ENCODE measurements at places on chromosomes 11 and 22.

GRCh38 chr22:43566561-43567332 lies 154.9 kb downstream of the MPPED1 start:
- no peak for DNase-seq

DNA sequence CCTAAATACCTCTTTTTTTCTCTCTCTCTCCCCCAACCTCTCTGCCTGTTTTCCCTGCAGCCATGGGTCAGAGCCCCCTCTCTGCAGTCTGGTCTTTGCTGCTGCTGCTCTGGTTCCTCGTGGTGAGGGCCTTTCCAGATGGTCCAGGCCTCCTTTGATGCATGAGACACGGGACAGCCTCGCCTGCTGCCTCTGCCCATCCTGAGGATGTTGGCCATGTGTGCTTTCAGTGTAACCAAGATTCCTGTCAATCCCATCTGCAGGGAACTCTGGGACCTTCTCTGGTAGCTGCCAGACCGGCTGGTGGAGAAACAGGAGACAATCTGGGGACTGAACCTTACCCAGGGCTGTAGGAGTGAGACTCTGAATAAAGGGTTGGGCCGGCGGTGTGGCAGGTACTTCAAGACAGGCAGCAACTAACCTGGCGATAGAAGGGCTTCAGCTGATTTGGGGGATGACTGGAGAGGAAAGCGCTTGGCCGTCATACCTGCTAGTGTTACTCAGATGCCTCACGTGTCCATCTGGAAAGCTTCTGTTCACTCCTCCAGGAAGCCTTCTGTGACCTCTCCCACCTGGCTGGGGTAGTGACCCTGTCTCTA lies 7.1 kb downstream of the CHRNA10 start:
- DNase-seq: no peak

- DNase-seq: no peak
Measured at GRCh38 chr11:65121447-65121864, 478 bp downstream of the FAU start.

- DNase-seq: peak; percentile 97
Measured at GRCh38 chr11:70203751-70204465, 812 bp downstream of the FADD start.

DNA sequence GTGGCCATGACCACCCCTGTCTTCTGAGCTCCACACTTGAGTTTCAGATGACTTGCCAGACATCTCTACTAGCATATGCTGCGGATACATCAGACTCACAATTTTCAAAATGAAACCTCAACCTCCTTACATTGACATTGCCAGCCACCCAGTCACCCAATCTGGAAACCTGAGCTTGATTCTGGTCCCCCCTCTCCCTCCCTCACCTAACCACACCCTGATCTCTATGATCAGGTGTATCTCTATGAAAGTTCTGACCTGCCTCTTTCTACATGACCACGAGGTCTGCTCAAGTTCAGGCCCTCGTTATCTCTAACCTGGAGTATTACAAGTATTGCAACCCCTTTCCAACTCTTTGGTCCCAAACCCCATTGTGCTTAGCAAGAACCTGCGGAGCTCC lies 254.1 kb downstream of the KIRREL3 start:
- no peak for DNase-seq

DNA sequence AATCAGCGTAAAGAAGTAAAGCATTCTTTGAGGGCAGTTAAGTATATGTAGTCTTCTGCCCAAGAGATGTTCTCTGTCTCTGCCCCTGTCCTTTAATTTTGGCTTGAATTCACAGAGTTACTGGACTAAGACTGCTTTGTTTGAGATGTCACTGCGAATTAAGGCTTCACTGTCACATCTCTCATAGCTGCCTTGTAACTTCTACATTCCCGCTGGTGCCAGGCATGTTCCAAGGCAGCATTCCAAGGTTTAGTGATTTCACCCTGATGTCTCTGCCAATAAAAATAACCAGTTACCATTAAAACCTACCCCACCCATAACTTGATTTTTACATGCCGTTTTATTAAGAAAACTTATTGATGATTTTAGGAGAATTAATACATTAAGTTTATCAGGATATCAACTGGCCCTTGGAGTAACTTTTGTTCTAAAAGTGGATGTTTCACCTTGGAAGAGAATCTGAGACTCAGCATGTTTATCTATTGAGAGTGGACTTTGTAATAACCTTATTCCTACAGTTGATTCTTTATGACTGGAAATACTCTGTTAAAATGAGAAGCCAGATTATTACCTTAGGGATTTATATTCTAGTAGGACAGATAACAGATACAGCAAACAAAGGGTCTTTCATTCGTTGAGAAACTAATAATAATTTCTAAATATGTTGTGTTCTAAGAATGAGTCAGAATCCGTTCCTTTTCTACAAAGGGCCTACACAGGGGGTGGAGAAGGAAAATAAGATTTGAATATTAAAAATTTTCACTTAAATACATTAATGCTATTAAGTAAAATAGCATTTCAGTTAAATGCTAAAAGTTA lies 110.2 kb downstream of the UVRAG start:
- no peak for DNase-seq

GRCh38 chr22:35409783-35410662 lies 10.1 kb downstream of the MCM5 start:
- no peak for DNase-seq

- DNase-seq: no peak
Measured at GRCh38 chr22:33869946-33870345, 50.3 kb downstream of the LARGE1 start.

- no peak for DNase-seq
Measured at GRCh38 chr11:126392633-126393013, 37.1 kb downstream of the ST3GAL4 start.

DNA sequence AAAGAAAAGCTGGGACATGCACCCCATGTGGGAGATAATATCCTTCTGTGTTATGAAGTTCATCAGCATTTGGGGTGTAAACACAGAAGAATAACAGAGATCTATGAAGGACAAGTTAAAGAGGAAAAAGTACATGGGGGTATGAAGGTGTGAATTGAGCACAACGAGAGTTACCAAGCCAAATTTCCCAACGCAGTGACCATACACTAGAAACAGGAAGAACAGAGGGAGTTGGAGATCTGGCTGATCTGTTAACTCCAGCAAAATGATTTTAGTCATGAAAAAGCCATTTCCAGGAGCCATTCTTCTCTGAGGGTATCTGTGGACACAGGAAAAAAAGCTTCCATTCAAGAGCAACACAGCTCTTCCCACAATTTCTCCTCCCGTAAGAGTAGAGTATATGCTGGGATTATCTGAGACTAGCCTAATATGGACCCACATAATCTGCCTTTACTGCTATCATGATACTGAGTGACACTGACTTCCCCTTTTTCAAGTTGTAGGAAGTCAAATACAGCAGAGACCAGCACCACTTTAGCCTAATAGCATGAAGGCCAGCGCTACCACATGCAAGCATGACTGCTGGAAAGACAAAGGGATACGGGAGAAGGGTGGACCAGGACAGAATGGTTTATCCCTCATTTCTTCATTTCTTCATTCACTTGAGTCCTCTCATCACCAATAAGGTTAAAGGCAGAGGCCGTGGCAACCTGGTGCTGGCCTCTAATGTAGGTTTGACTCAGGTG lies 19.6 kb upstream of the OR8D2 start:
- no peak for DNase-seq

- DNase-seq: peak; percentile 86
Measured at GRCh38 chr11:128522943-128523518, 64.3 kb downstream of the ETS1 start.

DNA sequence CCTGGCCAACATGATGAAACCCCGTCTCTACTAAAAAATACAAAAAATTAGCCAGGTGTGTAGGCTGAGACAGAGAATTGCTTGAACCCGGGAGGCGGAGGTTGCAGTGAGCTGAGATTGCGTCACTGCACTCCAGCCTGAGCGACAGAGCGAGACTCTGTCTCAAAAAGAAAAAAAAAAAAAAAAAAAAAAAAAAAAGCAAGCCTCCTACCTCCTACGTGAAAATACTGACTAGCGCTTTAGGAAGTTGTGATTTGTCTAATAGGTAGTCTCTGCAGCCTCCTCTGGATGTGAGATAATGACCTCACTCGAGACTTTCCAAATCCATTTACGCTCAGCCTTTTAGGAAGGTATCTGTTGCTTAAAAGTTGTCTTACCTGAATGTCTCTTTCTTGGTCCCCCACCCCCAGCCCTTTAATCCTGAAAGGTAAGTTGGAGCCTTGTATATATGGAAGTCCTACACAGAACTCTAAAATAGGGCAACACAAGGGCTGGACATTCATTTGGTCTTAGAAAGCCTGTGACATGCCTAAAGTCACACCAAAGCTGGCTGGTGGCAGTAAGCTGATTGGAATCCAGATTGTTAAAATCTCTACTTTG lies 5.5 kb downstream of the SEPTIN3 start:
- DNase-seq: no peak
